Left renal cortex interstitium (tissue), 4 donors: ENCODE measurements at places on chromosomes 1 and 21.

DNA sequence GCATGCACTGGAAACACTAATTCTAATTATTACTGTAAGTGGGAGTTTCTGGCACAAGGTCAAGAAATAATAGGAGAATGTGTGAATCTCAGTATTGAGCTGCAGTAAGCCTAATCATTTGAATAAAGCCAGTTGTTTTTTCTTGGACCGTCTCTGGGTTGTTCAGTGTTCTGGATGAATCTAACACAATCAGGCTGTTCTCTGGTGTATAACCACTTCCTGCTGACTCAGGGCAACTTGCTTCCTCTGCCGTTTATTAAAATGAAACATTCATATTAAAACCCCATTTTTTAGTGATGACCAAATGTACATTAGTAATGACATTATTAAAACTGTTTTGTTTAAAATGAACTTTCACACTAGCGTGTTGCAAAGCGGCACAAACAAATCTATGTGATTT lies 273.1 kb upstream of the SNX7 start:
- no peak for DNase-seq

DNA sequence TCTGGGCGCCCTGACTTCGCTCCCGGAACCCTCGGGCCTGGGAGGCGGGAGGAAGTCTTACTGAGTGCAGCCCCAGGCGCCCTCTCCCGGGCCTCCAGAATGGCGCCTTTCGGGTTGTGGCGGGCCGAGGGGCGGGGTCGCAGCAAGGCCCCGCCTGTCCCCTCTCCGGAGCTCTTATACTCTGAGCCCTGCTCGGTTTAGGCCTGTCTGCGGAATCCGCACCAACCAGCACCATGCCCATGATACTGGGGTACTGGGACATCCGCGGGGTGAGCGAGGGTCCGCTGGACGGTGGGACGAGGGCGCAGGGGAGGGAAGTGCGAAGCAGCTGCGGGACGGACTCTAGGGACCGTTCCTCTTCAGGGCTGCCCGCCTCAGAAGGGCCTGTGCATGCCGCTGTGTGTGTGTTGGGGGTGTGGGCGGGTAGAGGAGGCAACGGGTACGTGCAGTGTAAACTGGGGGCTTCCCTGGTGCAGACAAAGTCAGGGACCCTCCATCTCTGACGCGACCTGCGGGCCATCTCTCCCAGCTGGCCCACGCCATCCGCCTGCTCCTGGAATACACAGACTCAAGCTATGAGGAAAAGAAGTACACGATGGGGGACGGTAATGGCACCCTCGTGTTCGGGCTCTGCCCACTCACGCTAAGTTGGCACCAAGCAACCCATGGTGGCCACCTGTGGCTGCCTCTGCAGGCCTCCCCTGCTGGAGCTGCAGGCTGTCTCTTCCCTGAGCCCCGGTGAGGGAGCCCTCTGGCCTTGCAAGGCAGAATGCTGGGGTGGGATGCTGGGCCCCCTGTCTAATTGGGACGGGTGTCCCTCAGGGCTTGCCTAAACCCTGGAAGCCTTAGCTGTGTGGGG lies at the start of gene GSTM1:
Gene GSTM1 (plus strand): TSS at position 177 of the 859 bp plus-strand sequence. CDS start 57 bp downstream, at position 234.
- DNase-seq, result no peak

GRCh38 chr1:96660051-96660450 lies 61.5 kb upstream of the PTBP2 start:
- DNase-seq, result no peak

DNA sequence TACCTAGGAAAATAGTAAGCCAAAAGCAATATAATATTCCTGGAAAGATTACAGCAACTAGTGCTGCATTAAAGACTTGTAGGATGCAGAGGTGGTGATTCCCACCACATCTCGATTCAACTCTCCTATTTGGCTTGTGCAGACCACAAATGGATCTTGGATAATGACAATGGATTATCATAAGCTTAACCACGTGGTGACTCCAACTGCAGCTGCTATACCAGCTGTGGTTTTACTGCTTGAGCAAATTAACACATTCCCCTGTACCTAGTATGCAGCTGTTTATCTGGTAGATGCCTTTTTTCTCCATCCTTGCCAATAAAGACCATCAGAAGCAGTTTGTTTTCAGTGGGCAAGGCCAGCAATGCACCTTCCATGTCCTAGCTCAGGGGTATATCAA lies 542.7 kb upstream of the ADGRL4 start:
- DNase-seq, result no peak

GRCh38 chr1:12056331-12056841 lies 6.7 kb upstream of the TNFRSF8 start:
- DNase-seq, result no peak

DNA sequence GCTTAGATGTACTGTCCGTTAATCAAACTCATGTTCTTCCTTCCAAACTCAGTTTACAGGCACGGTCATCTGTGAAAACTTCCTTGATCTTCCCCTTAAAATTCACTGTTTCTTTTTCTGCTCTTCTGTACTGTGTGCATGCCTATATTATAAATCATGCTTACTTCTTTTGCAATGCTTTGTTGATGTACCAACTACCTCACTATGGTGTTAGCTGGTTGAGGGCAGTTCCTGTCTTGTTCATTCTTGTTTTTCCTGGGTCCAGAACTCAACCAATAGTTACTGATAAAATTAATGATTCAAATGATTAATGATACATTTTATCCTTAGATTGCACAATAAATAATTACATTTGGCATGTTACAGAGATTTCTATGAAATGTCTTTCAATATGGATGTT lies 163.8 kb downstream of the CHRM3 start:
- no peak for DNase-seq

- no peak for DNase-seq
Observed at GRCh38 chr1:40582116-40582515, 50.7 kb downstream of the ZNF684 start.

DNA sequence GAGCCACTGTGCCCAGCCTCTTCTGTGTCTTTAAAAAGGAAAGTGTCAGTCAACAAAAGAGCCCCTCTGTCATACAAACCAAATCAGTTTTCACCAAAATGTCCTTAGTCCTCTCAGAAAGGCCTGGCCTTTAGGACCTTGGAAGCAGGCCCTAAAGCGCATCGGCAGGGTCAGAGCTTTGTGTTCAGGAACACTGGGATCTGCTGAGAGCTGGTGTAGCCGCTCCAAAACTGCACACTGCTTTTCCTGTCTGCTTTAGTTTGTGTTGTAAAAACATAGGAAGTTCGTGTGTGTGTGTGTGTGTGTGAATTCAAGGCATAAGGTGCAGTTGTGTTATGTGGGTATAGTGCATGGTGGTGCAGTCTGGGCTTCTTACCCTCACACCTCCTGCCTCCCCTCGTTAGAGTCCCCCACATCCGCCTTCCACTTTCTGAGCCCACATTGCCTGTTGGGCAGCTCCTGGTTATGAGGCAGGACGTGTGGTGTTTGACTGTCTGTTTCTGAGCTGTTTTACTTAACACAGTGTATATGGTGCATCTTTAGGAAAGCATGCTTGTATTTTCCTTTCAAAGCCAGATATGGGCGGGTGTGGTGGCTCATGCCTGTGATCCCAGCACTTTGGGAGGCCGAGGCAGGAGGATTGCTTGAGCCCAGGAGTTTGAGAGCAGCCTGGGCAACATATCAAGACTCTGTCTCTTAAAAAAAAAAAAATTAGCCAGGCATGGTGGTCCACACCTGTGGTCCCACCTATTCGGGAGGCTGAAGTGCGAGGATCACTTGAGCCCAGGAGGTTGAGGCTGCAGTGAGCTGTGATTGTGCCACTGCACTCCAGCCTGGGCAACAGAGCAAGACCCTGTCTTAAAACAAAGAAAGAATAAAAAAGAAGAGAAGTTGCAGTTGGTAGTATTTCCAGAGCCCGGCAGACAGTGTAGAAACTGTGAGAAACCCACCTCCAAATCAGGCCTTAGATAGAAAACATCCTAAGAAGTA lies 12.4 kb downstream of the IBA57 start:
- DNase-seq, result no peak

- DNase-seq, result no peak
Observed at GRCh38 chr1:211344152-211344618, 17.6 kb downstream of the TRAF5 start.
